ENCODE measurements at places on chromosomes 2 and 18.

GRCh38 chr2:217793566-217794132 is 209.1 kb downstream of the TNS1 start:
- no peak for DNase-seq

DNA sequence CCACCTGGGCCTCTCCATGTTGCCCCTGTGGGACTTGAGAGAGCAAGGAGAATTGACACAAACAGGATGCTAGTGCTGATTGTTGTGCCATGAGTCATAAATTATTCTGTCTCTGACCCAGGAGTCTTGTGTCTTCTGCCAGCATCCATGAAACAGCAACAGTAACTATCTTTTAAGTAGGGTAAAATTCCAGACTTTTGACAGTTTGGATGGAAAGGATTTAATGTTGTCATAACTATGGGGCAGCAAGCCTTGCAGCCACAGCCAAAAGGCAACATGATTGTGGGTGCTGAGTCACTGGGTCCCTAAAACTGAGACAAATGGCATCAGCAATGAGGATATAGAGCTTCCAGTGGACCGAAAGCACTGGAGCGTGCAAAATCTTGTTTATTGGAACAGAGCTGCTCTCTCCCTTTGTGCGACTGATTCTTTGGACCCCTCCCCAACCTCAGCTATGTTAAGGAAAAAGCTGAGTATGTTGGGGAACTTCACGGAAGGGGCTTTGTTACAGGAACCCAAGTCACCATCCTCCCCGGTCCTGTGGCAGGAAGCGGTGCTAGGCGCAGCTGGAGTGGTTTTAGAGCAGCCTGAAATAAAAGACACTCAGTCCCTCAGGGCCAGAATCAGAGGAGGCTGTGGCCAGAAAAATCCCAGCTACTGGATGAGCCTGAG is 9.6 kb upstream of the ITPRIPL1 start:
- peak; percentile 35 for DNase-seq

DNA sequence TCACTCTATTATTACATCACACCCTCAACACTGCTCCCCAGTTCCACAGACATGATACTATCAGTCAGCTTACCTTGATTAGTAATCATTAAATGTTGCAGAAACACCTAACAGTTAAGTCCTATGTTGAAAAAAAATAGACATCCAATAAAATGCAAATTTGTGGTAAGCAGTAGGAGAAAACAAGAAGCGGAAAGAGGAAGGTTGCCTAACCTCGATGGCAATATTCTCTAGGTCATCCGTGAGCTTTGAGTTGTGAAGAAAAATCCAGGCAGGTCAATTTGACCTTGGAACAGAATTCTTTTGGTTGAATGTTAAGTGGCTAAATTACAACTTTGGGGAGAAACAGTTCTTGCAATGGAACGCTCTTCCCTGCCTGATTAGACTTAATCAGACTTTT is 264.4 kb downstream of the AFF3 start:
- DNase-seq: no peak

- DNase-seq: no peak
Observed at GRCh38 chr2:105809097-105809473, 64.4 kb downstream of the NCK2 start.
